Stimulated activated CD4-positive, alpha-beta T cell treated with anti-CD3 and anti-CD28 coated beads, TNF-alpha, amount 100 ng/mL, for 24 hours (primary cell): ENCODE measurements at places on chromosomes 1 and 21.

DNA sequence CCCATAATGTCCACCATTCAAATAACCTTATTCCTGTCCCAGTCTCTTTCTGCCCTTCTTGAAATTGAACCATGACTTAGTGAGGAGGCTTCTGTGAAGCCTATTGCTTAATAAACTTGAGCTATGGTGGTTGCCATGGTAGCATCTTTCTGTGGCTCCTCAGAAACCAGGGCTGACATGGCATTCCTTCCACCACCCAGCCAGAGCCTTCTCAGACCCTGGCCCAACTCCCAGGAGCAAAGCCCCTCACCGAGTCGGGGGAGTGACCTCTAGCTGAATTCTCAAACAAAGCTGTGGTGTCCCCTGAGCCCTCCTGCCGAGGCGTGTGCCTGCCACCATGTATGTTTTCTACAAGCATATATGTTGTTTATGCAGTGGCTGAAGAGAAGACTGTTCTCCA, 259.1 kb downstream of the CACNA1E start:
- no peak for DNase-seq

DNA sequence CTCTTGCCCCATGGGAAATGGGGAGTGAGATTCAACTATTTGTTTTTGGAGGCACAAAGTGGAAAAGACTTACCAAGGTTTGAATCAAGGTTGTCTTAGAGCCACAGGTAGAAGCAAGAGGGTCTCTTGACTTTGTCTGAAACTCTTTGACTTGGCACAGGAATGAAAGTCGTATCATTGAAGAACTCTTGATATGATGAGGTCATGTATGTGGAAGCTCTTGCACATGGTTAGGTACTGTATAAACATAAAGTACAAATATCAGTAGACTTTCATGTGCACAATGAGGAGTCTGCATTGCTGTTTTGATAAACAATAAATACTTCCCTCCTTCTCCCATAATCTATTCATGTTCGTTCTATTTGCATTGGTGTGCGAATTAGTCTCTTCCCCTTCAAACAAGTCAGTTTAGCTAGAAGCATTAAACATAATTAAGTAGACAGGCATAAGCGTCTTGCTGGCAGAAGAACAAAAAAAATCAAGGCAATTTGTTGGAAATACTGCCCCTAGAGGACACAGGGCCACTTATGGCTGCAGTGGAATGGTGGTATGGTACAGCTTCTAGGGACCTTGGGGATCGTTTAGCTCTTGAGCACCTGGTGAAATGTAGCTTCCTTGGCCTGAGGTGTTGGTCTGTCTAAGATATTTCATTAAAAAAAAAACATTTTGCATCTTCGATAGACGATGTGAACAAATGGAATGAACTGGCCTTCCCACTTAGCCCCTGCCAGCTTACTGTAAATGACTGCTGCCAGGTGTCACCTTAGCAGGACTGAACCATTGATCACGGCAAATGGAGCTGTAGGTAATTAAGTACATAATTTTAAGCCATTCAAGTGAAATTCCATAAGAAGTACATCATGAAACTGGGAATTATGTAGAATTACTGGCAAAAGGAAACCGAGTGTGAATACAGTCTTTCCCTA, 218.0 kb upstream of the GALNT2 start:
- DNase-seq = no peak

- DNase-seq = no peak
Observed at GRCh38 chr1:85582687-85583591, 2.4 kb downstream of the CCN1 start.

DNA sequence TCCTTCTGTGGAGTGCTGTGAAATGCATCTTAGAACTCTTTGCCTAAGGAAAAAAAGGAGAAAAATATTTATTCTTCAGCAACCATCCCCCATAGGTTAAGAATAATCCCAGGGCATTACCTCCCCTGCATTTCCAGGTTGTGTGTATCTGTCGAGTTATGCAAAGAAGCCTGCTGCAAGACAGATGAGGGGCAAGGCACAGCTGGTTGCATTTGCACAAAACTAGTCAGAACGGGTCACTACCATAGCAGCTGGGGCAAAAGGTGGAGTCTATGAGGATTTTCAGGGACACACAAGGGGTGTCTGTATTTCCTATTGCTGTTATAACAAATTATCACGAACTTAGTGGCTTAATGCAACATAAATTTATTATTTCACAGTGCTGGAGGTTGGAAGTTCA, 443.4 kb upstream of the C1orf87 start:
- DNase-seq = no peak

DNA sequence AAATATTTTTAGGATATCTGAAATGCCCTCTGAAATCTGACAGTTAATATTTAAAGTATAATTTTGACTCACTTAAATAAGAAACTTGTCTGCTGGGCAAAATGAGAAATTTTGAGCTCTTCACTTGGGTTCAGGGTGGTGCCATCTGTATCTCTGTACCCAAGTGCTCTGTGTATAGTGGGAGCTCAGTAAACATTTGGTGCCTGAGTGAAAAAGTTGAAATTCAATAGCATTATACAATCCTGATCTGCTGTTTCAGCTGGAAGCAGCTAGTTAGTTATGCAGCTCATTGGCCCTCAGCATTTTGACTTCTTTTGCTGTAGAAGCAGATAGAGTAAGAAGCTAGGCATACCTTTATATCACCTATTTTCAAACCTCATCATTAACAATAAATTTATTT, 73.3 kb downstream of the RPE65 start:
- no peak for DNase-seq

GRCh38 chr1:22489278-22489677, 37.6 kb downstream of the ZBTB40 start:
- no peak for DNase-seq

GRCh38 chr1:160400646-160401486, 502 bp downstream of the VANGL2 start:
- DNase-seq = no peak

GRCh38 chr1:76219366-76219818, 144.8 kb downstream of the ST6GALNAC3 start:
- no peak for DNase-seq

DNA sequence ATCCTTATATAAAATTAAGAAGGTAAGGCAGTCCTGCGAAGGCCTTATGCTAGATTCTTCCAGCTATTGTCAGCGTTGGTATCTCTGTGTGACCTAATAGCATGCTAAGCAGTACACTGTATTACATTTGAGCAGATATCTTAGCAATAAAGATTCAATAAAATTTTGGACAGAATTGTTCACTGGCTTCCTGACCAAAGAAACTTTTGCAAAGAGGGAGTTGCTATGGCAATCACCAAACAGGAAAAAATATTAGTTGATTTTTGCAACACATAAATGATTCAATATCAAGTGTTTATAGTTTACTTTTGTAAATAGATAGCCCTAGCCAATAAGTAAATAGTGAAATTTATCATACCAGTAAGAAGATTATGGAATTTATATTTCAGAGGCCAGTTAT, 31.0 kb upstream of the PLEKHO1 start:
- no peak for DNase-seq

DNA sequence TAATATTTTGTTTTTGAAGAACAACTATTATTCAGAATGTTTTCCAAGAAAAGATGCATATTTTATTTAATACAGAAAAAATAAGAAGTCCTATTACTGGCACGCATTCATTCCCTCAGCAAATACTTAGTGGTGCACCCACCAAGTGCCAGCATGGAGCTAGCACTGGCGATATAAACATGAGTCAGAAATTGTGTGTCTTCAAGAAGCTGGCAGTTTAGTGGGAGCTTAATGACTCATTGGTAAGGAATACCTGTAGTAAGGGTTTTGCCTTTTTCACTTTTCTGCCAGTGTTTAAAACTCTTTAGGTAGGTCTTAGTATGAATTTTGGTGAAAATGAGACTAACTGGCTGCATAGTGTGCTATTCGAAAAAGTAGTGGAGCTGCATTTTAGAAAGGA, 6.3 kb downstream of the MAGI3 start:
- DNase-seq = no peak

DNA sequence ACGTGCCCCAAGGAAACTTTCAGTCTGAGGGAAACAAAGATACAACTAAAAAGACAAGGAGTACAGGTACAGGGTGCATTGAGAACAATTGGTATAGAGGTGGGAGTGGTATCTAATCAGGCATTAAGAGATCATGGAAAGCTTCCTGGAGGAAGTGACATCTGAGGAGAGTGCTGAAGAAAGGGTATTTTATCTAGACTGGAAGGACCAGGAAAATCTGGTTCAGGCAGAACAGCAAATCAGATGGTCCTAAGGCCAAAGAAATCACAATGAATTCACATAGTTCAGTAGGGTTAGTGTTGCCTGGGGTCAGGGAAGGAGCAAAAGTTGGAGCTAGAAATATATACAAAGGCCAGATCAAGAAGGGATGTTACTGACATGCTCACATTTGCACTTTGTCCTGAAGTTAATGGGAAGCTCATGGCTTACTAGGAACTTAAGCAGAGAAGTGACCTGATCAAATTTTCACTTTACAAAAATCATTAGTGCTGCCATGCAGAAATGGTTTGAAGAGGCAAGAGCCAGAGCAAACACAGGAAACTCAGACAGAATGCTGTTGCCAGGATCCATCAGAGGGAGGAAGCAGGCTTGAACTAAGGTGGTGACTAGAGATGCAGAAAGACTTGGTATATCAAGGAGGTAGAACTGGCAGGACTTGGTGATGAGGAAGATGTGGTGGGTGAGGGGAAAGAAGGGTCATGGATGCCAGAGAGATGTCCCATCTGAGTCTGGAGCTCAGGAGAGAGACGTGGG, 14.5 kb upstream of the CTTNBP2NL start:
- DNase-seq = no peak

DNA sequence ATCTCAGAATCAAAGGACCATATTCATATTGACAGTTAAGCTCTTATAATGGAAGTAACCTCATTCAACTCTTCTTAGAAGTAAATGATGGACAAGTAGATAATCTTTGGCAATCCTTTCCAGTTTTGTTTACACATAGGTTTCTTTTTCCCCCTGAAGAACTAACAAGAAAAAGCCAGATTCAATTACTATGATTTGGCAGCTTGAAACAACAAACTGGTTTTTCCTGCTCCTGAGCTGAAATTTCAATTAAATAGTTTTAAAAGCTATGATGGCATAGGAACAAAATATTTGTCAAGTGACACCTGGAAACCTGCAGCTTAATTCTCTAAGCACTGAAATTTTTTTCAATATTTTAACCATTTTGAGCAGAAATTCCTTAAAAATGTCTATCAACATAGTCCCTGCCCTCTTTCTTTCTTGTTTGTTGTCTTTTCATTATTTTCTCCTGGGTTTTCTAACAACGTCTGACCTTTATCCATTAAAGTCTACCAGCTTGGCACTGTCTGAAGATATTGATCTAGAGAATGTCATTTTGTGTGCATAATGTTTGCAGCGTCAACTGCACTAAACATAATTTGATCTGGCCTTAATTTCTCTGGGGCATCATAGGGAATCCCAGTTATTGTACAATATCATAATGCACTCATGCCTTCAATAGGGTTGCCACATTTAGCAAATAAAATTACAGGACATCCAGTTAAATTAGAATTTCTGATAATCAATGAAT, 4.0 kb upstream of the SLC35A3 start:
- DNase-seq = no peak

- DNase-seq = no peak
Observed at GRCh38 chr1:208446271-208446691, 202.1 kb upstream of the PLXNA2 start.

- no peak for DNase-seq
Observed at GRCh38 chr1:223228931-223229528, 86.0 kb upstream of the TLR5 start.

GRCh38 chr1:8856689-8857412, 21.6 kb downstream of the ENO1 start:
- no peak for DNase-seq

GRCh38 chr21:28229814-28230213, 762.9 kb downstream of the LTN1 start:
- no peak for DNase-seq

DNA sequence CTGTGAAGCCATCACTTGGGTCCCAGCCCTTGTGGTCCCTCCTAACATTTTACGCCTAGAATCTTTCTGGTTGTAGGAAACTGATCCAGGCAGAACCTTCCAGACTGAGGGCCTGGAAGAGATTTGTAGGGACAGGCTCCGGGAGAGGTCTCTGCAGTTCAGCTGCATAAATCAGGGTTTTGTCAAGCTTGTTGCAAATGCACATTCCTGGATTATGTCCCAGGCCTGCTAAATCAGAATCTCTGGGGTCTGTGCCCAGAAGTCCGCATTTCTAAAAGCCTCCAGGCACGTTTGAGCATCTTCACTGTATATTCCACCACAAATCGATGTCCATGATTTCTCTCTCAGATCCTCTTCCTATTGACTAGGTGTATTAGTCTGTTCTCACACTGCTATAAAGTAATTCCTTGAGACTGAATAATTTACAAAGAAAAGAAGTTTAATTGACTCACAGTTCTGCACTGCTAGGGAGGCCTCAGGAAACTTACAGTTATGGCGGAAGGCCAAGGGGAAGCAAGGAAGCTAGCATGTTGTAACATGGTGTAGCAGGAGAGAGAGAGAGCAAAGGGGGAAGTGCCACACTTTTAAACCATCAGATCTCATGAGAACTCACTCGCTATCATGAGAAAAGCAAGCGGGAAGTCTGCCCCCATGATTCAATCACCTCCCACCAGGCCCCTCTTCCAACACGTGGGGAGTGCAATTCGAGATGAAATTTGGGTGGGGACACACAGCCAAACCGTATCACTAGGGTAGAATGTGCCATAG, 1.2 kb upstream of the FHAD1 start:
- DNase-seq = no peak

DNA sequence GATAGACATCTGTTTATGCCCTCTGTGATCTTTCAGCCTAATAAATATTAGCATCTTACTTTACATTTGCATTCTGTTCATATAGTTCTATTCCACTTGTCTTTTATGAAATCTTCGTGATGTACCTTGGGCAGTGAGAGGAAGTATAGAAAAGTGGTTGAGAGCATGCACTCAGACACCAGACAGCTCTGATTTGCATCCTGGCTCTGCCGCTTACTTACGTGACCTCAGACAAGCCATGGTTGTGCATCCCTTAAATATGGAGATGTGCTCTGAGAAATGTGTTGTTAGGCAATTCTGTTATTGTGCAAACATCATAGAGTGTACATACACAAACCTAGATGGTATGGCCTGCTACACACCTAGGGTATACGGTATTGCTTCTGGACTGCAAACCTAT, 22.9 kb downstream of the OVGP1 start:
- DNase-seq = no peak

DNA sequence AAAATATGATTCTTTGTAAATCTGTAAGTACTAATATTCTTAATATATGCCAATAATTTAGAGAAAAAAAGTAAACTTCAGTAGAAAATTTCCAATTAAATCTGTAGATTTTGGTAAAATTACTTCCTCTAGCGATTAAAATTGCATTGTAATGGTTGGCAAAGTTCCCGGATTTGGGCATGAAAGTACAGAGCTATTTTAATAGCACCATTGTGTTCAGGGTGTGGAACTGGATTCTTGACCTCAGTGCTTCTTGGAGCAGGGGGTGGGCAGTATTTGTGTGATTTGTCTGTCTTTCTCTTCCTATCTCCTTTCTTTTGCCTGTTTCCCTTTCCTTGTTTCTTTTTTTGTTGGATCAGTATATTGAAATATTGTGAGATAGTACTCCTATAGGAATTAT, 72.1 kb downstream of the DNM3 start:
- DNase-seq = no peak

DNA sequence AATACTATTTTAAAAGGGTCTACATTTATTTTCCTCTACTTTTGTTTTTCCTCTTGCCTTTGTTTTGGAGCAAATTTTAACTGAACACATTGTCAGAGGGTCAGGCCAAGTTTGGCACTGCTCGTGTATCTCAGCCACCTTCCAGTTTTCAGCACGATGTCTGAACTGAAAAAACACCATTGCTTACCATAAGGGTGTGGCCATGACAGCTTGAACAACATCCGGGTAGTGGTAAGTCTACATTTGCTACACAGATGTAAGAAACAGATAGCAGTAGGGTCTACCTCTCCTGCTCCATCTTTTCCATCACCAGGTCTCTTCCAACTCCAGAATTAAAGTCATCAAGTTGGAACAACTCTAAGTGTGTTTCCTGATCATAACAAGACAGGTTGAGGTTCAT, 4.2 kb downstream of the HIVEP3 start:
- DNase-seq = no peak
